ENCODE measurements at places on chromosomes 1 and 21.

GRCh38 chr1:46510998-46511365 lies 21.3 kb downstream of the DMBX1 start:
- DNase-seq, result no peak

DNA sequence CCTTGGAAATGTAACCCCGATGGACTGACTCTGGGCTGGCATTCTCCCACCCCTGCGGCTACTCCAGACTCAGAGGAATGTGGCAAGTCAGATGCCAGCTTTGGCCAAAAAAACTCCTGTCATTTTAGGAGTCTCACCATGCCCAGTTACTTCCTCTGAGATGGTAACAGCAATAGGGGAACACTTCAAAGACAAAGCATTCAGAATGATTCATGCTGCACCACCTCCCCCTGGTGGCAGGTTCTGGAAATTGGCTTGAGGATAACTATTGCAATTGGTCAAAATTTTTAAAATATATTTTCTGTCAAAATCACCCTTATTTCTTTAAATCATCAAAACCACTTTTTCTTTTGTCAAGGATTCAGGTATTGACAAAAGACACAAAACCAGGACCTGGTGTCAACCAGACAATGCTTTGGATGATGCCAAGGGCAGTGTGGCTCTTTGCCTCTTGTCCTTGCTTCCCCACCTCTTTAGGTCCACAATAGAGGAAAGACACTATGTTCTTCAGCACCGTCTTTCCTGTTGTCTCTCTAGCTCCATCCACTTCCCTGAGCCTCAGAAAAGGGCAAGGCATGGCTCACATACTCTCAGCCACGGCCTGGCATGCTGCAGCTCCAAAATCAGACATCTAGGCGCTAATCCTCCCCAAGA lies 9.9 kb upstream of the CDCA8 start:
- DNase-seq, result peak; percentile 72

- no peak for DNase-seq
Observed at GRCh38 chr1:47181095-47181954, 8.5 kb downstream of the PDZK1IP1 start.

DNA sequence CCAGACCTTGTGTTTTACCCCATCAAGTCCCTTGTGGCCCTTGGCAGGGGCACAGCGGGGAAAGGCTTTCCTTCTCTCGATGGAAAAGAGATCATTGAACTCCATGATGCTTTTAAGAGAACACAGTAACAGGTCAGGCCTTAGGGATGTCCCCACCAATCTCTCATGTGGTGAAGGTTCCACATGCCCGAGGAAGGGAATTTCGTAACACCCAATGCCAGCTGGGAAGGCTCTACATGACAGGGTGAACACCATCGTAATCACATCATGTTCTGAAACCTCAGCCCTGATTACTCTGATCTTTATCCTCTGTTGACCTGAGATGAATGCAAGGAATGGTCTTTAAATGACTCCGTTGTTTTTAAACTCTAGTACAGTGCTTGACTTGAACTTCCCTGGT lies 105.5 kb upstream of the SPAG17 start:
- DNase-seq, result no peak

DNA sequence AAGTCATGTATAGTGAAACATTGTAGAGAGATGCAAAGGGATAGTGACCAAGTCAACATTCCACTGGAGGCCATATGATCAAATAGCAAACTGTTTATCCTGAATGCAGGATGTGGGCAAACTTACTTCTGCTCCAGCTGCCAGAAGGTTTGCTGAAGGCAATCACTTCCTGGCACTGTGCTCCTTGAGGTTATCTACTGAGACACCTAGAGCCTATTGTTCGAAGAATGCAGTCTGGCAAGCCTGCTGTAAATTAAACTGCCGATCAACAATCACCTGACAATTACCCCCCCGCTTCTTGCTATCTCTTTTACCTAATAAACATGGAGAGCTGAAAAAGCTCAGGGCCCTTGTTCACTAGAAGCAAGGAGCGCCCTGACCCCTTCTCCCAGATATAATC lies 139.4 kb upstream of the B3GALT2 start:
- no peak for DNase-seq

- DNase-seq, result no peak
Observed at GRCh38 chr1:29973406-29973805, 737.1 kb downstream of the PTPRU start.

- peak; percentile 88 for DNase-seq
Observed at GRCh38 chr1:27154991-27155781, at the start of gene SLC9A1. Gene SLC9A1 (minus strand): TSS chr1:27155125. CDS start chr1:27154334, 791 bp downstream.

Data from stimulated activated CD4-positive, alpha-beta T cell treated with anti-CD3 and anti-CD28 coated beads, Interleukin-4, amount 100 ng/mL, for 48 hours (primary cell).